RPMI7951 (cell line): ENCODE measurements at places on chromosomes 11 and 22.

DNA sequence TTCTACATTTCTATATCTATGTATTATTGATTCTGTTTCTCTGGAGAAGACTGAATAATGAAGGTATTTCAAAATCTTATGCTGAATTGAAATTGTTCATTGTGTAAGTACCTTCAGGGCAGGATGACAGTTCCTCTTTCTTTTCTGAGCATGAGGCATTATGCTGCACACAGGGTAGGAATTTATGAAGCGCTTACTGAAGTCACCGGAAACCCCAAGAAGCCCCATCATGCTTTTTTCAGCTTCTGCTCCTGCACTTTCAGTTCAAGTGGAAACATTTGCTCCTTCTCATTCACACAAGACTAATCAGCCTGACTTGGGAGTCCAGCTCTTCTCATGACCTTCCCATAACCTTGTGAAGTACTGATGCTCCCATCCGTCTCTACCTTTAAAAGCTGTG is 314.7 kb upstream of the SORL1-AS1 start:
- no peak for DNase-seq

- DNase-seq: no peak
Observed at GRCh38 chr11:120385655-120386054, 49.4 kb downstream of the ARHGEF12 start.

DNA sequence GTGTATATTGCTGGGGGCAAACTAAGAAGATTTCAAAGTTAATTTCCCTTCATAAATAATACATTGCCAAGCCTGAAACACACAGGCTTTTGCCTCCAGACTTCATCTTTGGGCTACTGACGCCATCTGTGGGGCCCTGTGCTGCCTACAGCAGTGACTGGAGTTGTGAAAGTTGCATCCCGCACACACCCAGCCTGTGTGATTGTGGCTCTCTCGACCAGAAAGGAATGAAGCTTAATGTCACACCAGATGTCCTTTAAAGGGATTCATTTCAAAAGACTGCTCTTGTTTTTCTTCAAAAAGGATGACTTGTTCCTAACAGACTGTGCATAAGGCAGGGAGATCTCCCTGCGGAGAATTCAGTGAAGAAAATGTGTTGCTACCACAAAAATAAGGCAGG is 210.5 kb downstream of the FAM181B start:
- DNase-seq: no peak

- peak; percentile 82 for DNase-seq
Observed at GRCh38 chr22:22558972-22559603, at the start of gene PRAME. PRAME (minus strand) TSS chr22:22559265; CDS start chr22:22556832, 2,433 bp downstream.

DNA sequence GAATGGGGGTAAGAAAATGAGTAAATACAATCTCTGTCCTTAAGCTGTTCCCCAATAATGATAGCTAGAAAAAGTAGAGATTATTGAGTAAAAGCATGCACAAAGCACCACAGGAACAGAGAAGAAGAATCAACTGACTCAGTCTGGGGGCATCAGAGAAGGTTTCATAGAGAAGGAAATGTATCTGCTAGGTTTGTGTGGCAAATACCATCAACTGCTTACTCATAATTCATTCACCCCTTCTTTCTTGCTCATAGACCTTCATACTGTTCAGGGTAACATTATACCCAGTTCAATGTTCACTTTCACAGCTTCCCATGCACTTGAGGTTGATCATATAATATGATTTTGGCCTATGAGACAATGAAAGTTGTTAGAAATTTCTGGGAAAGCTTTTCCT is 85.2 kb upstream of the SCUBE2 start:
- DNase-seq: no peak
